Astrocyte of the cerebellum (primary cell): ENCODE measurements at places on chromosomes 2 and 18.

DNA sequence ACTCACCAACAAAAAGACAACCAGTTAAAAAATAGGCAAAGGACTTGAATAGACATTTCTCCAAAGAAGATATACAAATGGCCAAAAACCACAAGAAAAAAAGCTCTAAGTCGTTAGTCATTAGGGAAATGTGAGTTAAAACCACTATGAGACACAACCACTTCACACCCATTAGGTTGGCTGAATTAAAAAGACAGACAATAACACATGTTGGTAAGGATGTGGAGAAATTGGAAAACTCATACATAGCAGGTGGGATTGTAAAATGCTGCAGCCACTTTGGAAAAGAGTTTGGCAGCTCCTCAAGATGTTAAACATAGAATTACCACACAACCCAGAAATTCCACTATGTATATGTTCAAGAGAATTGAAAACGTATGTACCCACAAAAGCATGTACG lies 117.6 kb upstream of the SPATS2L start:
- no peak for DNase-seq

- DNase-seq, result no peak
Measured at GRCh38 chr18:49580279-49580678, 18.4 kb downstream of the LIPG start.

- no peak for DNase-seq
Measured at GRCh38 chr2:10345126-10345525, 42.4 kb downstream of the HPCAL1 start.

- DNase-seq, result no peak
Measured at GRCh38 chr18:33898427-33898826, 320.4 kb downstream of the ASXL3 start.

DNA sequence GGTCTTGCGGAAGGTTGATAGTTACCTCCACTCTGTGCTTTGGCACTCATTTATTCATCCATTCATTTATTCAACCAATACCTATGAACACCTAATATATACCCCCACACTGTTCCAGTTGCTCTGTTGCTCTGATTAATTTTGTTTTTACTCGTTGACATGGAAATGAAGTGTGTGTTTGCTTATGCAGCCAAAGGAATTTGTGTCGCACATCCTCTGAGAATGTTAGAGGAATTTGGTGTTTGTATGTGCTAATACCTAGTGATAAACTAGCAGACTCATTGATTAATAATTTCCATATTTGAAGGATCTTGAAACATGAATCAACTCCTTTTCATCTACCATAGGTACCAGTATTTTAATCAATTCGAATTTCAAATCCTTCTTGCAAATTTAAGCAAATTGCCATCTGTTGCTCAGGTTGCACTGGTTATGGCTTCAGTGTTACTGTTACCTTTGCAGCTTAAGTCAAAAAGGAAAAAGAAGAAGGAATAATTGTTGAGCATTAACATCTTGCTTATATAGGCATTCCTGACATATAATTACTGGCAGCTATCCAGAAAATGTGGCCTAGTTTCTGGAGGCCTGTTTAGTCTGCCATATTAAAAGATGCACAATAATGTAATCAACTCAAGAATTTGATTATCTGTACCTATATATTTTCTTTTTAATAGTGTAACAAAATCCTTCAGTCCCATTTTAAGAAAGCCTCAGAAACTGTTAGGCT lies 25.7 kb upstream of the CRIM1 start:
- DNase-seq, result peak; percentile 29

DNA sequence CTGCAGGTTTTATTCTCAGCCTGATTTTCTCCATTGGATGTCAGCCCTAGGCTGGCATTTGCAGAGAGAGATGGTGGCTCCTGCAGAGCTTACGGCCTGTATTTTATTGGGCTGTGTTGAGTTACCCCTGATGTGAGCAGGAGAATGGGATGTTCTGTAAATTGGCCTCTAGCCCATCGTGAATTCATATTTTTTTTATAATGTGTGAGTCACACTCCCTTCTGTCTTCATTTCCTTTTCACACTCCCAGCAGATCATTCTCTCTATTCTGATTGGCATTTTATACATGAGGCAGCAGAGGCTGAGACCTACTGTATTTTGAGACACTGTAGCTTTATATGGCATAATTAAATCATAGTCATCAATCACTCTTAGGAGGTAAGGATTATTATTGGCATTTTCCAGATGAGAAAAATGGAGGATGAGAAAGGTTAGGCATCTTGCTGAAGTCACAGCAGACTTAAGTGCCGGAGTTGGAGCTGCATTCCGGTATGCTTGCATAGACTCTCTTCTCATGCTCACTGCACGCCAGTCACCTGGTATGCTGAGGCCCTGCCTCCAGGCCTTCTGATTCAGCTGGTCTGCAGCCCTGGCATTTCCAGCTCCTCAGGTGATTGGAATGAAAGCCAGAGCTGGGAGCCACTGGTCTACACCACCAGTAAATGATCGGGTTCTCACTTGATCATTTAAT lies 142.4 kb downstream of the NEDD4L start:
- DNase-seq, result no peak

- DNase-seq, result no peak
Measured at GRCh38 chr2:76247006-76247405, 536.3 kb upstream of the GCFC2 start.

DNA sequence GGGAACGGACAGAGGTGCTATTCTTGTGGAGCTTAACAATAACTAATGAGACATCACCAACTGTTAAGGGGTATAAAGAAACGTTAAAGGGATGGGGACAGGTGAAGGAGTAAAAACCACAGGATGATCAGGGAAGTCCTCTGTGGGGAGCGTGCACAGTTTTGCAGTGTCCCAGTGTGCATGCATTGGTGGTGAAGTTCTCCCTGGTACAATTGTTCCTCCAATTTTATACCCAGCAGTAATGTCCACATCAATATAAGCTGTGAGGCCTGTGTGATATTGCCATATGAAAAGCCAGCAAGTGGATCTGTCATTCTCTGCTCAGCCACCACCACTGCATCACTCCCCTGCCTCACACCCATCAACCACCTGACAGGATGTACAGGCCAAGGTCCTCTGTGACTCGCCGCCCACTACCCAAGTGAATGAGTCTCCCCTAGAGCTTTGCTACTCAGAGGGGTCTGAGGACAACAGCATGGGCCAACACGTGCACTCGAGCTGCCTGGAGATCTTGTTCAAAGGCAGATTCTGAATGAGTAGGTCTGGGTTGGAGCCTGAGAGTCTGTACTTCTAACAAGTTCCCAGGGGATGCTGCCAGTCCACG lies 4.6 kb downstream of the MLPH start:
- no peak for DNase-seq

GRCh38 chr2:154484338-154485099 lies 214.0 kb upstream of the KCNJ3 start:
- DNase-seq, result no peak

GRCh38 chr18:26868968-26869586 lies 3.6 kb upstream of the AQP4 start:
- no peak for DNase-seq

GRCh38 chr2:186977433-186978045 lies 128.6 kb upstream of the ZSWIM2 start:
- DNase-seq, result no peak

- DNase-seq, result peak; percentile 38
Measured at GRCh38 chr2:213229814-213230213, 54.5 kb upstream of the SPAG16 start.

GRCh38 chr18:62554061-62554815 lies 31.4 kb downstream of the ZCCHC2 start:
- DNase-seq, result no peak
